NCI-H1092 (cell line): ENCODE measurements at places on chromosomes 16 and 17.

GRCh38 chr17:76972046-76972641 lies 103.9 kb downstream of the MGAT5B start:
- no peak for DNase-seq

GRCh38 chr16:65323655-65324237 lies 201.9 kb upstream of the CDH11 start:
- no peak for DNase-seq

- no peak for DNase-seq
Observed at GRCh38 chr16:30028438-30029076, 2.5 kb downstream of the TLCD3B start.

DNA sequence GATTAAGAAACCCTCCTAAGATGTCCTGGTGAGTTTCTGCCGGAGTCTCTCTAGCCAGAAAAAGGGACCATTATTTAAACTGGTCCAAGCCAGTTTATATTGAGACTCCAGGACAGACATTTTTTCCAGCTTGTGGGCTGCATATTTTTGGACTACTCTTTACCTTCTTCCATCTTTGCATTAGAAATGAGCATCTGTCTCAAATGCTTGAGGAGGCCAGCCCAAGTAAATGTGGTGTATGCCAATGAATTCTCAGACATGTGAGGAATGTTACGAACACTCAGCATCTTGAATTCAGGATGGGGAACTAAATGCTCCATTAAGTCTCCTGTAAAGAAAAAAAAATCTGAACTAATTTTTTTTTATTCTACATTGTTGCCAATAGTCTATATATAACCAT lies 18.4 kb downstream of the TUBD1 start:
- no peak for DNase-seq
